ENCODE measurements at places on chromosomes 3 and 15.

- DNase-seq: no peak
Measured at GRCh38 chr15:33729653-33730052, 238.6 kb upstream of the CHRM5 start.

DNA sequence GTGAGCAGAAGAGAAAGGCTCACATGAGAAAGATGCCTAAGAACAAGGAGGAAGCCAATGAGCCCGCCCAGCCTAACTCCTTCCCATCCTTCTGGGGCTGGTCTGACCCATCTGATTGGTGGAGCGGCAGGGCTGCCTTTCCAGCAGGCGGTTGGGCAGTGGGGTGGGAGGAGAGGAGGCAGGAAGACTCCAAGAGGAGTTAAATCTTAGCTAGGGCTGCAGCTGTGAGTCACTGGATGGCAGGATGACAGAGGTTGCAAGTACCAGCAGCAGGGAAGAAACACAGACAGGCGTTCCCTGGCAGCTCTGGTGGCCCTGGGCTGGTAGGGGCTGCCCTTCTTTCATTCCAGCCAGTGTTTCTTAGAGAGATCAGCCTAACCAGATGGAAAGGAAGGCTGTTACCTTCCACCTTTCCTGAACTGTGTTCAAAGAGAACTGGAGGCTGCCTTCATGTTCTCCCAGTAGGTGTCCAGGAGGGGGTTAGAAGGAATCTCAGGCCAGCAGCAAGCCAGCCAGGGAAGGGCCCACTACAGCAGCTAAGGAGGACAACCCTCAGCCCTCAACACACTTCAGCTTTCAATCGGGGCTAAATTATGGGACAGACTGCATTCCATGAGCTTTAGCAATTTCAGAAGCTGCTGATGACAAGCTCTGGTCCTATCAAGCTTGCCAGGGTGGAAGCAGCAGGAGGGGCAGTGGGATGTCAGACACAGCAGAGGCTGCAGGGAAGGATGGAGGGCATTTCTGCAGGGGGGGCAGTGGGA lies 50.3 kb downstream of the CHSY1 start:
- peak; percentile 99 for DNase-seq

DNA sequence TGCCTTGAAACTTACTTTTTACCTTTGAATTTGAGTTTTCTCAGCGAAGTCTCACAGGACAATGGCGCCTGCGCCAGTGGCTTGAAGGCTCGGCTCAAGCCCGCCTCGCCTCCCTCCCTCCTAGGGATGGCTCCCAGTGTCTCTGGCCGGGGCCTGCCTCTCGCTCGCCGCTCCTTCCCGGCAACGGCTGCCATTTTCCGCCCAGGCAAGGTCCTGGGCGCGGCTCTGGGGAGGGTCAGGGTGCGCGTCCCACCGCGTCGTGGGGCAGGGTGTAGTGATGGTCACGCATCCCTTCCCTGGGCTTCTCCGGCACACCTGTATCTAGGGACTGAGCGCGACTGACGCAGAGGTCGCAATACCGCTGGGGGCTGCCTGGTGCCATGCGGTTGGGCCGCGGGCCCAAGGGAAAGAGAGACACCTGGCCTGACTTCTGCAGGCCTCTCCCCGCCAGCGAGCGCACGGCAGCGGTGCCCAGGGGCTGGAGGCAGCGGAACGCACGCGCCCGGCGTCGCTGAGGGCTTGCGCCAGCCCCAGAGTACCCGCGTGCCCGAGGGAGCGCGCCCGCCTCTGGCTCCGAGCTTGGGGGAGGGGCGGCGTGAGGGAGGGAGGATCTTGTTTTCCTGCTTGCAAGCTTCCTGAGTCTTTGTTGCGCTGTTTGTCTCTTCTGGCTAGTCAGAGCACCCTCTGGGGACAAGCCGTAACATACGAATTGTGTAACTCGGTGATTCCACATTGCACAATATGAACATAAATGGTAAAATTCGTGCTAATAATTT lies 20.7 kb upstream of the FEM1B start:
- DNase-seq: peak; percentile 96

DNA sequence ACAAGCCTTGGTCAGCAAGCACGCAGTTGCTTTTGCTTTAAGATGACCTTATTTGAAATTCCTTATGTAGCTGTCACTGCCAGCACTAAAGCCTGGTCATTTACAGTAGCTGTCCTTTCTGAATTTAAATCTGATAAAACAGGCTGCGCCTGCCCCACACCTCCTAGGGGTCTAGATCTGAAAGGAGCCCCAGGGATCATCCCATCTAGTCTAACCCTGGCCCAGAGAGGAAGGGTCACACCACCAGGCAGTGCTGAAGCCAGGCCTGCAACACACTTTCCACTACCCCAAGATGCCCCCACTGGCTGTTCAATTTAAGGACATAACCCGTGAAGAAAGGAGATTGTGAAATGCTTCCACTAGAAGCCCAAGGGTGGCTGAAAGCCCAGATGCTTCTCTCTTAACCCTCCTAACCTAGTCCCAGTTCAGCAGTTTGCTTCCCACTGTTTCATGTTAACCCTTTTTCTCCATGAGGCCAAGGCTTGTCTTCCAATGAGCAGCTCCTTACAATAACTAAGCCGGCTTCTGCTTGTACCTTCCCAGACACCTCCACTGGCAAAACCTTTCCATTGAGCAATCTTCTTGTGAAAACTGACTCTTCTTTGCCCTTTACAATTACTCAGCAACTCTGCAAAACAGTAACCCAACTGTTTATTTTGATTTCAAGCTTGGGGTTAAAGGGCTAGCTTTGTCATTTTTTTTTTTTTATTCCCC lies 198.9 kb upstream of the LPP start:
- DNase-seq: peak; percentile 77

DNA sequence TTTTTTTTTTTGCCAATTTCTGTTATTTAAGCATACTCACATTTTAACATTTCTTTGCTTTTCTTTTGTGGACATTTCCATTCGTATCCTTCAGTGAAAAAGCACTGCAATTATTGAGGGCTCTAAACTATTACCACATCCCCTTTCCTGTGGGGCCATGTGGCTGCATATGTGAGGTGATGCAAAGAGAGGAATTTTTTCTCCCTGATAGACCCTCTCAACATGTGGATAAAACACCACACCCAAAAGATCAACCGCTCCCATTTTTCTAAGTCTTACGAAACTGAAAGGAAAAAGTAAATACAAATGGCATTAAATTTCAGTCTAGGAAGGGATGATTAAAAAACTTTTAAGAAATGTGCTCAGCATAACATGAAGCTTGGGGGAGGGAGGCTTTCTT lies 68.8 kb downstream of the DNAJC13 start:
- peak; percentile 64 for DNase-seq

GRCh38 chr3:127774647-127775046 lies 47.7 kb downstream of the MGLL start:
- no peak for DNase-seq

DNA sequence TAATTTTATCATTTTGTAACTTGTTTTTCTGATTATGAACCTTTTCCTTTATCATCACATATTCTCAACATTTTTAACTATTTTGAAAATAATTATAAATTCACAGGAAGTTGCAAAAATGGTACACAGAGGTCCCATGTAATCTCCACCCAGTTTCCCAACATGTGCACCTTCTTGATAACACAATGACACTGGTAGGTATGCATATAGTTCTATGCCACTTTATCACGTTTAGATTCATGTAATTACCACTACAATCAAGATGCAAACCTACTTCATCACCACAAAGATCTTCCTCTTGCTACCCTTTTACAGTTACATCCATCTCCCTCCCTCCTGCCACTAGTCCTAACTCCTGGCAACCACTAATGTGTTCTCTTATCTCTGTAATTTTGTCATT lies 413.9 kb downstream of the SHQ1 start:
- DNase-seq: no peak

- no peak for DNase-seq
Measured at GRCh38 chr15:43948691-43949325, 122.0 kb downstream of the WDR76 start.

GRCh38 chr3:139281096-139281495 lies 62.7 kb upstream of the MRPS22 start:
- DNase-seq: peak; percentile 87

GRCh38 chr3:25037049-25037547 lies 391.0 kb upstream of the RARB start:
- DNase-seq: peak; percentile 73

GRCh38 chr15:78878356-78878755 lies 5.7 kb downstream of the MORF4L1 start:
- peak; percentile 77 for DNase-seq

DNA sequence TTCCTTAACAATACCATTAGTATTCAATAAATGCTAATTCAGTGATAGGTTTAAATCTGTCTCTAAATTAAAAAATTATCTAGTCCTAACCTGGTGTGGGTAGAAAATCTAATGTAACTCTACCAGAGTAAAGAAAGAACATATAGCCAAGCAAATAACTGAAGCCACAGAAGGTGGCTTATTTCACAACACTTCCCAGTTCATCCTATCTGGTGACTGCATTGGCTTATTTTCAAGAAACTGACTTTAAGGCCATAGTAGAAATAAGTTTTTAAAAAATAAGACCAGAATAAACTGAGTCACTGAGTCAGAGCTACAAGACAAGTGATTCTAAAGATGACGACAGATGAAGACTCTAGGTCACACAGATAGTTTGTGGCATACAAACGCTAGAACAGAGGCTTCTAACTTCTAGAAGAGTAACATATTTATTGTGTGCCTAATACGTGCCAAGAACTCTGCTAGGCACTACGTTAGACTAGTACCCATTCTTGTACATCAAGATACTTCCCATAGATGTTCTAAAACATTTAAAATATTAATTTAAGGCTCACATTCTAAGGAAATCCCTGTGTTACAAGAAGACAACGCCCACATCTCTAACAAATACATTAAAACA lies 25.9 kb downstream of the TMCC1 start:
- DNase-seq: no peak

Measured in AG10803 (cell line).